Immature natural killer cell (primary cell): ENCODE measurements at places on chromosomes 11 and 22. TPM values are rescaled to one million over a fixed set of nuclear protein-coding genes. Genes with fewer than 3 reads are reported as not detected.

GRCh38 chr22:48365386-48365785 lies 1462.3 kb downstream of the BRD1 start:
- H3K27me3 ChIP-seq, result peaks cover 2% of the 10 kb centered on the region
- H3K36me3 ChIP-seq, result no peaks in the 10 kb centered on the region
- H3K4me1 ChIP-seq, result no peaks in the 10 kb centered on the region

GRCh38 chr22:30783021-30783420 lies 88.3 kb downstream of the OSBP2 start:
- DNase-seq, result no peak
- no peak overlapping the region for H3K4me3 ChIP-seq
- no peaks in the 10 kb centered on the region for H3K27me3 ChIP-seq
- H3K4me1 ChIP-seq, result no peaks in the 10 kb centered on the region

- no peak overlapping the region for H3K4me3 ChIP-seq
- H3K27ac ChIP-seq, result no peak overlapping the region
- no peaks in the 10 kb centered on the region for H3K27me3 ChIP-seq
- no peak for DNase-seq
Observed at GRCh38 chr11:94449437-94449836, 44.2 kb downstream of the MRE11 start.

DNA sequence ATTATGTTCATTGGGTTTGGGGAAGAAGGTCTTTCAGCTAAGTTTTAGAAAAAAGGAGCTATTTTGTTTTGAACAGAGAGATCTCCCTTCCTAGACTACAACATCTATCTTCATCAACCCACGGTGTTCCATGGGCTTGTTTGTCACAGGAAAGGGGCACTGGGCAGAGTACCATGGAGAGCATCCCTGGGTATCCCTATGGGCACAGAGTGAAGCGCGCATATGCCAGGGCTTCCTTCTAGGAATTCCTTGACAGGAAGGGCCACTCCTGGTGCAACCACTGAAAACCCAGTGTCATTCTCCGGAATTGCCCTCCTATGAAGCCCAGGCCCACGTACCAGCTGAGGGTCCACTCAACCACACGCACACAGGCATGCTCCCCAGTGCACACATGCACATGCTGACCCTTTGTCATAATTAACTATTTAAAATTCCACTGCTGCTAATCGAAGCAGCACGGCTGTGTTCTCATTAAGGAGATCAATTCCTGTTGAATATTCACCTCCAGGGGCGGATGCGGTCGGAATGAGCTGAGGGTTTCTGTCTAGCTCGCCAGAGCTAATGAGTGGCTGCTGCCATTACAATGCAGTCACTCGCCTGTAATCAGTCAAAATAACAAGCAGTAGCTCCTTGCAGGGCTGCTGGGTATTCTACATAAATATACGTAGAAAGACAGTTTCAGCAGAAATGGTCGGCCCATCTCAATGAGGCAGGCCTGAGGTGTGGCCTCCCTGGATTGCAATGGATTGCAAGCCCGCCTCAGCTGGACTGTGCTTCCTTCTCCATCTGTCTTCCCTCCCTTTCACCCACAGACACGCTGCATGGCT lies 512.5 kb downstream of the OPCML start:
- H3K4me1 ChIP-seq, result no peaks in the 10 kb centered on the region
- DNase-seq, result no peak
- H3K27me3 ChIP-seq, result no peaks in the 10 kb centered on the region
- H3K27ac ChIP-seq, result no peak overlapping the region
- no peaks in the 10 kb centered on the region for H3K36me3 ChIP-seq
- no peak overlapping the region for H3K4me3 ChIP-seq

- H3K4me3 ChIP-seq, result no peak overlapping the region
- no peaks in the 10 kb centered on the region for H3K4me1 ChIP-seq
- DNase-seq, result no peak
- no peaks in the 10 kb centered on the region for H3K36me3 ChIP-seq
- no peaks in the 10 kb centered on the region for H3K27me3 ChIP-seq
Observed at GRCh38 chr11:1880746-1881441, 10.8 kb downstream of the PRR33 start.

P2RX3 gene
- polyA plus RNA-seq, result not detected

NEFH gene
- not detected for polyA plus RNA-seq
